ENCODE measurements at places on chromosomes 13 and 19.

GRCh38 chr19:45346449-45346848, 5.9 kb downstream of the KLC3 start:
- no peak for DNase-seq

DNA sequence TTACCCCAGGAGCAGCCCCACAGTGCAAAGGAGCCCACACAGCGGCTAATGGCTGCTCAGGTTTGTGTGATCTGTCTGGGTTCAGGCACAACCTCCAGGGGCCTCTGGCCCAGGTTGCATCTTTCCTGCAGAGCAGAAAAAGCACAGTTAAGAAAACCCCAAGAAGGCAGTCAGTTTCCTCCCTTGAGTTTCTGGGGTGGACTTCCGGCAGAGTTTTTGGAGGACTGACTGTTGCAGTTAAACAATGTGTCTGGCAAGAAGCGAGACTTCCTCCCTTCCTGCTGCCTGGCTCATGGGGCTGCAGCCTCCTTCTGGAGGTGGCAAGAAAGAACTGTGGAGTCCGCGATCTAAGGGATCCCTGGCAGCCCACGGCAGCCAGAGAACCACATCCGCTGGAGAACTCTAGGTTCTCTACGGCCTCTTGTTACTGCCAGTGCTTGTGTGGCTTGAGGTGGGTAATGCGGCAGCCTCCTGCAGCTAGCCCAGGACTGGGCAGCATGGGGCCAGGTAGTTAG, 114.4 kb downstream of the ZDHHC20 start:
- DNase-seq: no peak

GRCh38 chr19:45958769-45959516, 14.7 kb downstream of the NOVA2 start:
- DNase-seq: no peak

DNA sequence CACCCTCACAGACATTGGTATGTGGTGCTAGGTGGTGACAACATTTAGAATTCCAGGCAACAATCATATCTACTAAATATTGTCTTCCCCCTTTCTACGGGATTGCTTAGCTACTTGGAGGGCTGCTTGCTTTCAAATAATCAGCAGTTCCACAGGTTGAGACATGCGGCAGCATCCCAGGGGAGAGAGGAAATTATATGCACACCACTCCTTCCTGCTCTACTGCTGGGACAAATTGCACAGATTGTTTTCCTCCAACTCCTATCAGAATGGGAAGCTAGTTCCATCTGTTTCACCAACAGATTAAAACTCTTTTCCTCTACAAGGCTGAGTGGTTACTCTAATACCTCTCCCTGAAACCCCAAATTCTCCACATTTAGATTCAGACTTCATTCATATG, 275.4 kb downstream of the DNAJC15 start:
- no peak for DNase-seq

GRCh38 chr13:21673789-21674489, 3.1 kb downstream of the FGF9 start:
- no peak for DNase-seq

DNA sequence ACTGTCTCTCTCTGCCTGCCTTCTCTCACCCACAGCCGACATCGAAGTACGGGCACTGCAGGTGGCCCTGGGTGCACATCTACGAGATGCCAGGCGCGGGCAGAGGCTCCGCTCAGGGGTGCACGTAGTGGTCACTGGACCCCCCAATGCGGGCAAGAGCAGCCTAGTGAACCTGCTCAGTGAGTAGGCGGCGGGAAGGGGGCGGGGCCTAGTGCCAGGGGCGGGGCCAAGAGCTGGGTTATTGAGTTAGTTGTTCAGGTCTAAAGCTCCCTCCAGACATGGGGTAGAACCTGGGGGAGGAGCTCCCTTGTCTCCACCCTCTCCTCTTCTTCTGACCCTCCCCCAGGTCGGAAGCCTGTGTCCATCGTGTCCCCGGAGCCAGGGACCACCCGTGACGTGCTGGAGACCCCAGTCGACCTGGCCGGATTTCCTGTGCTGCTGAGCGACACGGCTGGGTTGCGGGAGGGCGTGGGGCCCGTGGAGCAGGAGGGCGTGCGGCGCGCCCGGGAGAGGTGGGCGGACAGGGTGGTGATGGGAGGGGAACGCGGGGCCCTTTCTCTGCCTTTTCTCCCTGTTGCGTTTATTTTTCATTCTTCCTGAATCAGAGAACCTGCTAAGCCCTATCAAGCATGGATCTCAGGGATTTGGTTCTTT, 1.9 kb downstream of the GTPBP3 start:
- no peak for DNase-seq

DNA sequence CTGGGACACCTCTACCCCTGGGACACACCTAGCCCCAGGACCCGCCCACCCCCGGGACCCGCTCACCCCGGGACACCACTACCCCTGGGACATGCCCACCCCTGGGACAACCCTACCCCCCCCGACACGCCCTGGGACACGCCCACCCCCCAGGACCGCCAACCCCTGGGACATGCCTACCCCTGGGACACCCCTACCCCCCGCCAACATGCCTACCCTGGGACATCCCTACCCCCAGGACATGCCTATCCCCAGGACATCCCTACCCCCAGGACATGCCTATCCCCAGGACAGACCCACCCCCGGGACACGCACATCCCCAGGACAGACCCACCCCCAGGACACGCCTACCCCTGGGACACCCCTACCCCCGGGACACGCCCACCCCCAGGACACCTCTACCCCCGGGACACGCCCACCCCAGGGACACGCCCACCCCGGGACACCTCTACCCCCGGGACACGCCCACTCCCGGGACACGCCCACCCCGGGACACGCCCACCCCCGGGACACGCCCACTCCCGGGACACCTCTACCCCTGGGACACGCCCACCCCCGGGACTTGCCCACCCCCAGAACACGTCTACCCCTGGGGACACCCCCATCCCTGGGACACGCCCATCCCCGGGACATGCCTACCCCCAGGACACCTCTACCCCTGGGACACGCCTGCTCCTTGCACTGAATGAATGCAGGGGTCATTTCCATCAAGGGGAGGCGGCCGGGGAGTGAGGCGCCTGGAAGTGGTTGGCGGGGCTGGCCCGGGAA, 32.3 kb downstream of the ADPRHL1 start:
- DNase-seq: no peak

DNA sequence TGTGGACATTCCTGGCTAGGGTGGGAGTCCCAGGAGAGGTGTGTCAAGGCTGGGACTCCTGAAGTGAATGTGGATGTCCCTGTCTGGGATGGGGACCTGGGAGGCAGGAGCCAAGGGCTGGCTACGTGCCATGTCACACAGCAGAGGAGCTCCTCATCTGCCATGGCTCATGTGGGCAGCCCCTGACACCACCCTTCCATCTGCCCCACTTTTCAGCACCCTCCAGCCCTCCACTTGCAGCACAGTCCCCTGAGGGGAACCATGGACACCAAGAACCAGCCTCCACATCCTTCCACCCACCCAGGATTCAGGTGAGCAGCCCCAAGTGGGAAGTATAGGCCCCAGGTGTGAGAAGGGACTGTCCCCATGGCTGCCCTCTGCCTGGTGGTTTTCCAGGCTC, 1.7 kb downstream of the ZNF446 start:
- no peak for DNase-seq

DNA sequence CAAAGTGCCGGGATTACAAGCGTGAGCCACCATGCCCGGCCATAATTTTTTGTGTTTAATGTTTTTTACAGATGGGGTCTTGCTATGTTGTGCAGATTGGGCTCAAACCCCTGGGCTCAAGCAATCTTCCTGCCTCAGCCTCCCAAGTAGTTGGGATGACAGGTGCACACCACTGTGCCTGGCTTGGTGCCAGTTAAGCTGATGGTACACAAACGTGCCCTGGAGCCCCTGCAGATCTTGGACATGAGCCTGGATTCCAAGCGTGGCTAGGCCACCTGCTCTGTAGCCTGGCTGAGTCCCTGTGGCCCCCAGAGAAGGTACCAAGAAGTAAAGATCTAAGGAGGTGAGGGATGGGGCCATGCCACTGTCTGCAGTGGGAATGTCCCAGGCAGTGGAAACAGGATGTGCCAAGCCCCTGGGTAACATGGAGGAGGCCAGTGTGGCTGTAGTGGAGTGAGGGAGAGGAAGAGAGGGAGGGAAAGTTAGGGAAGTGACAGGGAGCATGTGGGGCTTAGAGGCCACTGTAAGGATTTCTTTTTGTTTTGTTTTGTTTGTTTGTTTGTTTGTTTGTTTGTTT, 7.0 kb downstream of the PRODH2 start:
- no peak for DNase-seq
